ENCODE measurements at places on chromosomes 5 and 9. TPM values are rescaled to one million over a fixed set of nuclear protein-coding genes. Genes with fewer than 3 reads are reported as not detected.

The MYORG gene
- 6.3 TPM for total RNA-seq

GRCh38 chr5:118126159-118126558 lies 862.2 kb downstream of the DTWD2 start:
- DNase-seq = no peak

GRCh38 chr5:118577621-118578020 lies 410.7 kb downstream of the DTWD2 start:
- DNase-seq = no peak

- DNase-seq = no peak
Observed at GRCh38 chr9:13165236-13165945, 114.1 kb downstream of the MPDZ start.

The ATP6V0E1 gene
- 208 TPM for total RNA-seq

The FBP2 gene
- 0.33 TPM for total RNA-seq
